Inflammatory macrophage treated with lipopolysaccharide for 4 hours (primary cell): ENCODE measurements at places on chromosomes 12 and 14.

DNA sequence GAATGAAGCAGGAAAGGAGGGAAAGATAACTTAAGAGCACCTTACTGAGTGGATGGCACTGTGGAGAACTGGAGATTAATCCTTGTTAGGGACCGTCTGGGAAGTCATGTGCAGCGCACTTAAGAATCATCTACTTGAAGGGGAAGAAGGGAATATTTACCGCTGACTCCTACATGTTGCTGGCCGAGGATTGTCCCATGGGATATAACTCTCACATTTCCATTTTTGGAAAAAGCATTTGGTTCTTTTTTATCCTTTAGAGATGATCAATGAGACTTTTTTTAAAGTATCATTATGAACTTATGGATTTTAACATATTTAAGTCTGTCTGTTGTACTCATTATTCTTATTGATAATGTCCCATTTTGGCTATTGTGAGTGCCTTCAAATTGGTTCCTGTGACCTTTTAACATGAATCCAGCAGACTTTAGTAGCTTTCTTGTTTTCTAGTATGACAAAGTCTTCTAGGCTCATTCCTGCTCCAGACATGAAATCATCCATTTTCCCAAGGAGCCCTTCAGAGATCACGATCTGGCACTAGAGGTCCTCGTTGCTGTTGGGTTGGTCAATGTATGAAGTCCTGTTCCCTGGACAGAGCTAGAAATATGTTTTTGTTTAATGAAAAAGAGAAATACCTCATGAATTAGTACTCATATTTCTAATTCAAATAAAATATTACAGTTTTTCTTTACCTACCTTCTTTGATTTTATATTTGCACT lies 20.2 kb upstream of the FAM234B start:
- peak; percentile 72 for DNase-seq

DNA sequence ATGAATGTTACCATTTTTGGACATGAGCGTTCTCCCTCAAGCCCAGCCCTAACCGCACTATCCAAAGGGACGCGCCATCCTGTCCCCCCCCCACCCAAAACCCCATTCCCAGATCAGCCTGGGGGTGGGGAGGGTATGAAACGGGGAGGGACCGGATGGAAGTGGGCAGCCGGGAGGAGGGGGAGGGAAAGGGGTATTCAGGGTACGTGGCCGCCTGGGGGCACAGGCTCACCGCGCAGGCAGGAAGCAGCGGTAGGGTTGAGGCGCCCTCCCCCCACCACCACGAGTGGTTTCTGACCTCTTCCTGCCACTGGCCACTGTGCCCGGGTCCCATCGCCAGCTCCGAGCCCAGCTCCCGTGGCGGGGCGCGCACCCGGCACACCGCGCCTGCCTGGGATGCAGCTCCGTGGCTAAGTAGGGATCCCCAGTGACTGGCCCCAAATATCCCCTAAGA lies 1.4 kb downstream of the ACTN1 start:
- peak; percentile 44 for DNase-seq

- no peak for DNase-seq
Observed at GRCh38 chr12:54082397-54082892, 28.8 kb downstream of the HOXC4 start.

GRCh38 chr14:33393895-33394368 lies 455.3 kb downstream of the NPAS3 start:
- DNase-seq: no peak

DNA sequence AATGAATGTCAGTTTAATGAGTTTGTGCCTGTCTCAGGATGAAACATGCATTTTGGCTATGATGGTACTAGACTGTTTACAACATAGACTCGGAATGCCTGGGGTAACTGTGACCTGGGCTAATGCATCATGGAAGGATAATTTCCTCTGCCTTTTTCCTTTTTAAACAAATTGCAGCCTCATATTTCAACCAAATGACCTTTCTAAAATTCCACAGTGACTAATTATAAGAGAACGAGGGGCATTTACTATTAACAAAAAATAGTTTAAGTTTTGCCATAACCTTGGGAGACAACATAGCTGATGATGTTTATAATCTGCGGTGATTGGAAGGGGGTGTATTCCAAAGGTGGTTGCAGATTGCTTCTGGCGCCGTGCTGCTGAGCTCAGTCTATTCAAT lies 1140.5 kb downstream of the GALC start:
- no peak for DNase-seq

GRCh38 chr12:77993658-77994057 lies 163.0 kb downstream of the NAV3 start:
- DNase-seq: no peak

GRCh38 chr12:57940052-57940914 lies 1.1 kb upstream of the ATP23 start:
- no peak for DNase-seq

- no peak for DNase-seq
Observed at GRCh38 chr12:121709478-121709961, 3.0 kb upstream of the TMEM120B start.

GRCh38 chr12:3172124-3173007 lies 95.2 kb downstream of the TSPAN9 start:
- no peak for DNase-seq

DNA sequence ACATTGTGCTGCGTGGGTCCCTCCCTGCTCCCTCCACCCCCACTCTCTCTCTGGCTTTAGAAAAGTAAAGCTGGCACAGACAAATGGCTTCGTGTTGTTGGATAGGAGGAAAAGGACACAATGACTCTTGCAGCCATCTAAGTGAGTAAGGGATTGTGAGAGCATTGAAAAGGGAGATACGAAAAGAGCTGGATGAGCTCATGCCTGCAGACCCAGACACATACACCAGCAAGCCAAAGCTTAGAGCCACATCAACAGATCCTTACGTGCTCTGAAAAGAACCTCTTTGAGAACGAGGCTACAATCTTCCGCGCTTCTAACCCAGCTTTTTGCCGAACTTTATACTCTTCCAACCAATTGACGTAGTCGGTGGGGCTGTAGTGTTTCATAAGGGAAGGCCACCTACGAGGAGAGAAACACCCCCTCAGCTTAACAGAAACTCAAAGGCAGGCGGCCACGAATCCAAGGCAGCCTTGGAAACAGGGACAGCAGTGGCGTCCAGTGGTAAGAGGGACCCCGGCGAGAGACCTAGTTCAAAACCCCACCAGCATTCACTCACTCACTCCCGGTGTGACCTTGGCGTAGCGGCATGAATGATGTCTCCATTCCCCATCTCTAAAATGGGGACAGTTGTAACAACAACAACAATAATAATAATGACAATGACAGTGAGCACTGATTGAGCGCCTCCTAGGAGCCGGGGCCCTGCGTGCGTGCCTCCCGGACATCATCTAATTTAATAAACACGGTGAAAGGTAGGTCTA lies 1.1 kb downstream of the FBXO21 start:
- DNase-seq: no peak

DNA sequence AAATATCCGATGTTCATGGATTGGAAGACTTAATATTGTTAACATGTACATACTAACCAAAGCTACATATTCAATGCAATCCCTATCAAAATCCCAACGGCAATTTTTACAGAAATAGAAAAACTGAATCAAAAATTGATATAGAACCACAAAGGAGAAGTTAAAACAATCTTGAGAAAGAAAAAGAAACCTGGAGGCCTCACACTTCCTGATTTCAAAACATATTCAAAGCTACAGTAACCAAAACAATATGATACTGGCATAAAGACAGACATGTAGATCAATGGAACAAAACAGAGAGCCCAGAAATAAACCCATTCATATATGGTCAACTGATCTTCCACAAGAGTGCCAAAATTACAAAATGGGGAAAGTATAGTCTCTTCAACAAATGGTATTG lies 5.4 kb upstream of the PELI2 start:
- peak; percentile 60 for DNase-seq

DNA sequence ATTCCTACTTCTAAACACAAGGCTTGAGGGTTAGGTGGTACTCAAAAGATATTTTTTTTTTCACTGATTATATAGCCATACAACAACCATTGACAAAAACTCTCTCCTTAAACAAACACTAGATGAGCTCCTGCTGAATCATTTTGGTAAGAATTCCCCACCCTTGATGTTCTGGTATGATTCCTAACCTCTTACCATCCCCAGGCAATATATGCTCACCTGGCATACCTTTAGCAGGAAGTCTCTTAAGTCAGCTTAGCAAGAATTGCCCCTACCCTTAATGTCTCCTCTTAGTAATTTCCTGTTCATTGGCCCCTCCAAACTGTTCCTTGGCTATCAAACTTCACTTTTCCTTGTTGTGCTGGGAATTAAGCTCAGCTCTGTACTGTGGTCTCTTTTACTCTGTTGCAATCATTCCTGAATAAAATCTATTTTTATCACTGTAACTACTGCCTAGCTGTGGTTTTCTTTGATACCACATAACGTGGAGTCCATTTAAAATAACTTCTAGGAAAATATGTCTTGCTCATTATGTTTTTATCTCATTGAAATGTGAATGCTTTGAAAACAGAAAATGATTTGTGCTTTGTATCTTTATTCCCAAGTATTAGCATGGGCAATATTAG lies 712.6 kb downstream of the SLC16A7 start:
- DNase-seq: no peak

DNA sequence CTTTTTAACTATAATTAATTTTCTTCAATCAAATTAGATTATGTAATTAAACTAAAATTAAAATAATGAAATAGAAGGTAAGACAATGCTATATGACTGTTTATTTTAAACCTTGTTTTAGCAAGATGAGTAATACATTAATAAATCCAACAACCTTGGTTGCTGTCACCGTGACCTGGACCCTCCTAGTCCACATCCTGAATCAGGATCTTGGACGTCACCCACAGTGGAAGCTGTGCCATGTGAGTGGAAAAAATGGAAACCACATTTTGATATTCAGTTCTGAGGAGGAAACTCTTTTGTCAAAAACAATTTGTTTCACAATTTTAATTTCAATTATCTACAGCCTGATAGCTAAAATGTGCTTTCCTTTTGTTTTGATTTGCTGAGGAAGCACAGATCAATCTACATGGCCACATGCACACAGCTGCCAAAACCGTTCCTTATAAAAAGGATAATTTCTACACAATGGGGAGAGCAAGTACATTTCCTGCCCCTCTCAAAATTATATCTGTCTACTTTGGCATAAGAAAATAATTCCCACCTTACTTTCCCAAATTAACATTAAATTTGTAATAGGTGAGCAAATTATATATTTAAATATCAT lies 255.5 kb downstream of the RASSF9 start:
- no peak for DNase-seq

DNA sequence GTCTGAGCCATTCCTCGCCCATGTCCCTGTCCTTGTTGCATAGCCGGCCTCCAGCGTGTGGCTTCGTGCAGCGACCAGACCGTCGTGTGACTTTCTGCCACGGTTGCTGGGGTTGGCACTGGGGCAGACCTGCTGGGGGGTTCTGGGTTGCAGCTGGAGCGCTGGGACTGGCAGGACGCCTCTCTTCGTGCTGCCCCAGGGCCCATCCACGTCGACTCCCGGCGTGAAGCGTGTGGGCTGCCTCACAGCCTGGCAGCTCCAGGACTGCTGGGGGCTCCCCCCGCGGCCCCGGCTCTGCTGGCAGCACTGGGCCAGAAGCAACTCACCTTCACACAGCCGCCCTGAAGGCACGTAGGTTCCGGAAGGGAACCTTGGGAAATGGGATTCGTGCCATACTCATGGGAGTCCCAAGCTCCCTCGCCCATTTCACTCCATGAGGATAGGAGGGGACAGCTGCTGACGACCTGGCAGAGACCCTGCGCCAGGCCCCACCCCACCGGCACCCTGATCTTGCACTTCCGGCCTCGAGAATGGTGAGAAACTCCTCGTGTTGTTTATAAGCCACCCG lies 51.9 kb downstream of the GALNT9 start:
- no peak for DNase-seq
